ENCODE measurements at places on chromosomes 11 and 22. TPM values are rescaled to one million over a fixed set of nuclear protein-coding genes. Genes with fewer than 3 reads are reported as not detected.

Gene MTA2
- total RNA-seq = 90.6 TPM

Gene NCF4
- 0.12 TPM for total RNA-seq

Gene ME3
- total RNA-seq = 19.7 TPM

Gene PANX3
- not detected for total RNA-seq

Gene CASP12
- not detected for total RNA-seq

Gene PHOX2A
- not detected for total RNA-seq

Gene FEN1
- total RNA-seq = 108 TPM

Gene CCDC87
- total RNA-seq = 0.61 TPM

Gene BET1L
- total RNA-seq = 45.7 TPM

Gene MS4A6E
- not detected for total RNA-seq

Gene PHF21B
- total RNA-seq = 1.1 TPM

Gene OR52N4
- total RNA-seq = not detected

Gene H19
- total RNA-seq = 10.4 TPM

Gene ATXN10
- 107 TPM for total RNA-seq

Gene CYB5R3
- 116 TPM for total RNA-seq

Gene BIK
- total RNA-seq = 2.1 TPM

Gene ADM
- 104 TPM for total RNA-seq

Gene GAL3ST3
- total RNA-seq = not detected

Gene OR56A1
- not detected for total RNA-seq

Gene SESN3
- total RNA-seq = 0.27 TPM

Gene LRRC51
- 8.0 TPM for total RNA-seq

Gene SERHL2
- 0.28 TPM for total RNA-seq

Gene MS4A8
- total RNA-seq = not detected

Gene UBQLNL
- not detected for total RNA-seq

Gene TPBGL
- 0.14 TPM for total RNA-seq

Gene KCTD14
- total RNA-seq = 1.6 TPM

Gene PTPRCAP
- total RNA-seq = 0.72 TPM

Gene MRPL23
- total RNA-seq = 159 TPM

Gene RASSF10
- 2.1 TPM for total RNA-seq

Gene KCNJ1
- total RNA-seq = not detected

Gene KREMEN1
- total RNA-seq = 4.5 TPM

Gene PANX2
- 6.5 TPM for total RNA-seq

Gene ANO1
- 2.1 TPM for total RNA-seq

Gene PIK3C2A
- 16.0 TPM for total RNA-seq

Gene CRYBB3
- total RNA-seq = not detected

Gene LDLRAD3
- 30.2 TPM for total RNA-seq

Gene KCNE3
- total RNA-seq = not detected

Gene C11orf16
- total RNA-seq = not detected

Gene APLNR
- not detected for total RNA-seq

Gene GNB1L
- total RNA-seq = 17.3 TPM

Gene NXPE4
- not detected for total RNA-seq

Gene KRTAP5-9
- not detected for total RNA-seq

Gene ADORA2A
- 0.54 TPM for total RNA-seq

Gene DERL3
- 0.52 TPM for total RNA-seq

Gene FAM83F
- not detected for total RNA-seq

Gene POLD3
- 17.0 TPM for total RNA-seq

Gene OR4D5
- not detected for total RNA-seq

Gene FGF3
- total RNA-seq = not detected

Gene OR8G5
- total RNA-seq = not detected
